ENCODE measurements at places on chromosomes 16 and 17. TPM values are rescaled to one million over a fixed set of nuclear protein-coding genes. Genes with fewer than 3 reads are reported as not detected.
A peak's percentile ranks its signal among the peaks of the same experiment; 100 is the strongest.

DNA sequence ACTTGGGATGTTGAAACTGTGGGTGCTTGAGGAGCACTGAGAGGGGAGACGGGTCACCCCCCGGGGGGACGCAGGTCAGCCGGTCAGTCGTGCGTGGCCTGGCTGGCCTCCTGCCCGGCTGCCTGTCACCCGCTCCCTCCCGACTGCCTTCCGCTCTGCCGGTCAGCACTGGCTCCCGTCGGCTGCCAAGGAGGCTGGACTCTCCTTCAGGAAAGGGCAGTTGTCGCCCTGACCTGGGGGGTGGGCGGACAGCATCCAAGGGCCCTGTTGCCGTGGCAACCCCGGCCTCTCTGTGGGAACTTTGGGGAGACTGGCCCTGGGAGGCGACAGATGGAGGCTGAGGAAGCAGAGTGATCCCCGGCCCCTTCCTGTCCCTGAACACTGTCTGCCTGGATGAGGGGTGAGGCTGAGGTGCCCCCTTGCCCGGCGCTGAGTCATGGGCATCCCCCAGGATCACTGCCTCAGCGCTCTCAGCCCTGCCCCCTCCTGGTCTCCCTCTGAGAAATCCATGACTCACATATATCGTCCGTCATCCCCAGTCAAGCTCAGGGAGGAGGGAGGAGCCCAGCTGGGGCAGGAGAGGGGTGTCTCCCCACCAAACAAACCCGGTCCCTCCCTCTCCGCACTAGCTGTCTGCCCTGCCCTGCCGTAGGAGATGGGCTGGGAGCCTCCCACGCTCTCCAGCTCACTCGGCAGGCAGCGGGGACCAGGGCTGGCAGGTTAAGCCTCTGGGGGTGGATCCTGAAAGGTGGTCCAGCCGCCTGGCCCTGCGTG is at the start of gene ADGRG1:
Gene ADGRG1 (plus strand): TSS at position 623 of the 774 bp plus-strand sequence. CDS start 21,658 bp downstream, outside the sequence.
- H3K27ac ChIP-seq, result no peak within 1 kb of the TSS
- H3K4me3 ChIP-seq, result peak within 1 kb of the TSS; percentile 14
- no peaks in the 10 kb centered on the region for H3K36me3 ChIP-seq
- H3K27me3 ChIP-seq, result peaks cover 25% of the 10 kb centered on the region

DNA sequence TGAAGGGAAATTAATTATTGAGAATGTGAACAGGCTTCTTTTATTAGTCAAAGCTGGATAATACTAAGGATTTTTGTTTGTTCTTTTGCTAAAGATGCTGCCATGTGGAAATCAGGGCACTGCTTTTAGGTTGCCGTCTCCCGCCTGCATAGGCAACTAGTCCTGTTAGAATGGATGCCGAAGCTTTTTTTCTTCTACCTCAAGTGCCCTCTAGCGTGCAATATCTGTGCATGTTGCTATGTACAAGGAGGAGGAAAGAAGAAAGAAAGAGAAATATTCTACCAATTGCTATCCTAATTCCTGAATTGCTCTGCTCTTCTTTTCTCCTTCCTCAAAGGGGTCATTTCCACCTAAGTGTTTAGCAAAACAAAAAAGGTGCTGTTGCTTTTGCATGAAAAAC is 5.2 kb upstream of the CDH8 start:
- H3K27ac ChIP-seq, result no peak overlapping the region
- H3K36me3 ChIP-seq, result peaks cover 2% of the 10 kb centered on the region
- no peak for DNase-seq
- H3K27me3 ChIP-seq, result peaks cover 4% of the 10 kb centered on the region
- no peaks in the 10 kb centered on the region for H3K4me1 ChIP-seq

GRCh38 chr16:57381791-57382534 is 9.7 kb downstream of the CX3CL1 start:
- H3K4me1 ChIP-seq, result peaks cover 9% of the 10 kb centered on the region
- no peaks in the 10 kb centered on the region for H3K27me3 ChIP-seq
- no peaks in the 10 kb centered on the region for H3K36me3 ChIP-seq

DNA sequence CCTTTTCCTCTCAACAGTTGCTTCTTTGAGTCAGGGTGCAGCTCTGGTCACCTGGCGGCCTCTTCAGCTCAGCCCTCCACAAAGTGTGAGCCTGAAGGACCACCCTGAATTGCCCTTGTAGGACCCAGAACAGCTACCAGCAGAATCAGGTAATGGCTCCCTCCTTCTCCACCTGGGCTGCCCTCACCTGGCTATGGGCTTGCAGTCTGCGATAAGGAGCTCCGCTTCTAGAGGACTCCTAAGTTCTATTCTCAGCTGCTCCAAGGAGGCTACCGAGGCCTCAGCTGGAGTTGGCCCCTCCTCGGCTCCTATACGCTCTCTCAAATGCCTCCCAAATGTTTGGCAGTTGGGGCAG is 13.4 kb downstream of the SMIM5 start:
- H3K27ac ChIP-seq, result no peak overlapping the region
- peaks cover 5% of the 10 kb centered on the region for H3K4me1 ChIP-seq
- H3K4me3 ChIP-seq, result no peak overlapping the region
- no peak for DNase-seq

GRCh38 chr16:84194470-84195200 is 3.7 kb downstream of the ADAD2 start:
- no peaks in the 10 kb centered on the region for H3K27me3 ChIP-seq
- DNase-seq, result peak; percentile 62
- no peak overlapping the region for H3K27ac ChIP-seq

DNA sequence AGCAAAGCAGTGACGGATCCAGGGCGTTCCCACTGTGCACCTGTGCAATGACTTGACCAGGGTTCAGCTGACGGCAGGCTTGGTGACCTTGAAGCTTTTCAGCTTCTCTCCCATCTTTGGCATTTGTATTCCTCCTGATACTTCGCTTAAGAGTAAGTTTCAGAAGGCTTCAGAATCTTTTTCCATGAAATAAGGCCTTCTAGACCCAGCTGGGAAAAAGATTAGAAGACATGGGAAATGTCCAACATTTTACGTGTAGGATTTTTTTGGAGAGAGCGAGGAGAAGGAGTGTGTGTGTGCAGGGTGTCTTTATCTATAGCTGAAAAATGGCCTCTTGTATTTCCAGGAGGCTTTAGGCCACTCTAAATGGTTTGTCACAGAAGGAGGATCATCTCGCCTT is 104.1 kb downstream of the BANP start:
- no peak for DNase-seq
- H3K4me3 ChIP-seq, result no peak overlapping the region
- H3K27ac ChIP-seq, result no peak overlapping the region
- H3K36me3 ChIP-seq, result peaks cover 3% of the 10 kb centered on the region

GRCh38 chr16:66389256-66390176 is 23.0 kb downstream of the CDH5 start:
- no peaks in the 10 kb centered on the region for H3K36me3 ChIP-seq
- no peak overlapping the region for H3K4me3 ChIP-seq

DNA sequence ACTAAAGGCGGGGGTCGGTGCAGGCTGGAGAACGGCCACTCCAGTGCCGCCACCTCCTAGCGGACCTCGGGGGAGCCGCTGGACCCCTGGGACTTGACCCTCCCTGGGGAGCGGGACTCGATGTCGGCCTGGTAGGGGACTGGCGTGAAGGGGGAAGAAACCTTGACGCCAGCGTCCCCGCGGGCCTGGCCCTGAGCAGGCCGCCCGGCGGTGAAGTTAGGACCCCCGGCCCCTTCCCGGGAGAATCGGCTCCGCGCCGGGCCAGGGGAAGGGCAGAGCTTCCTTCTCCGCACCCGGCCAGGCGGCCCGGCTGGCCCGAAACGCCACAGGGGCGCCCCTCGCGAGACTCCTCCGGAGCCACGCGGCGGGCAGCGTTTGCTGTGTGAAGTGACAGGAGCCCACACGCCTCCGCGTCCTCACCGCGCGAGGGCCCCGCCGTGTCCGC is 389 bp downstream of the DUS1L start:
- DNase-seq, result peak; percentile 39
- peaks cover 9% of the 10 kb centered on the region for H3K4me1 ChIP-seq
- H3K36me3 ChIP-seq, result peaks cover 2% of the 10 kb centered on the region
- no peaks in the 10 kb centered on the region for H3K27me3 ChIP-seq
- peak overlapping the region; percentile 72 for H3K4me3 ChIP-seq

DNA sequence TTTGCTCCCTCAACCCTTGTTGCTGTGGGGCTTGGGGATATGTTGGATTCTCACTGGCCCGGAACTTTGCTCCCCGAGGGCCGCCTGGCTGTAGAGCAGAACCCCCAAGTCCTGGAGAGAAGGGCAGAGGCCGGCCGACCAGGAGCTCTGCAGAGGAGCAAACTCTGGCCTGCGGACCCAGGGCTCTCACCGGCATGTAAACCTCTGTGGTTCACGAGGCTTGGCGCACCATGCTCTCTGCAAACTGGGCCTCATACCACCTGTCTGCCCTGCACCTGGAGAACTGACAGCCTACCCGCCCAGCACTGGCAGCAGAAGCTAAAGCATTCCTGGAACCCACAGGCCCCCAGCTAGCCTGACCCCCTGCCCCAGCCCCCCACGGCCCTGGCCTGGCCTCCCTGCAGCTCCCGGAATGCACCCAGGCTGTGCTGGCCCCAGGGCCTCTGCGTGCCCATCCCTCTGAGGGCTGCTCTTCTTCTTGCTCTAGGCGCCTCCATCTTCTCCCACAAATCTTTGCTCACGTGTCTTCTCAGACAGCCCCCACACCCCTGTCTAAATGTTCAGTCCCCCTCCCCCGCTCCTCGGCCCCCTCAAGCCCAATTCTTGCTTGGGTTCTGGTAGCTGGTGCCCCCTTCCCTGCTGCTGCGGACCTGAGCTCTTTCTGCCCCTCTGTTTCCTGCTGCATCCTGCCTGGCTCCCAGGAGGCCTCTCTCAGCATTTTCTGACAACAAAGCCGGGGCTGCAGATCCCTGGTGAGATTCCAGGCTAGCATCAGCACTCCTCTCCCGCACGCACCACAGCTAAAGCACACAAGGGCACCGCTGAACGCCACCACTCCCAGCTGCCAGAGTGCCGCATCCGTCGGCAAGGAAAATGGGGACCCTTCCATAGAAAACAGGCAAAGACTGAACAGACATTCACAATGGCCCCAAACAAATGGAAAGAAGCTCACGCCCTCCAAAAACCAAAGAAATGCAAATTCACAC is 23.3 kb downstream of the ACTG1 start:
- H3K27ac ChIP-seq, result peak overlapping the region; percentile 45
- no peaks in the 10 kb centered on the region for H3K36me3 ChIP-seq
- peaks cover 4% of the 10 kb centered on the region for H3K27me3 ChIP-seq
- peaks cover 7% of the 10 kb centered on the region for H3K4me1 ChIP-seq
- no peak for DNase-seq

DNA sequence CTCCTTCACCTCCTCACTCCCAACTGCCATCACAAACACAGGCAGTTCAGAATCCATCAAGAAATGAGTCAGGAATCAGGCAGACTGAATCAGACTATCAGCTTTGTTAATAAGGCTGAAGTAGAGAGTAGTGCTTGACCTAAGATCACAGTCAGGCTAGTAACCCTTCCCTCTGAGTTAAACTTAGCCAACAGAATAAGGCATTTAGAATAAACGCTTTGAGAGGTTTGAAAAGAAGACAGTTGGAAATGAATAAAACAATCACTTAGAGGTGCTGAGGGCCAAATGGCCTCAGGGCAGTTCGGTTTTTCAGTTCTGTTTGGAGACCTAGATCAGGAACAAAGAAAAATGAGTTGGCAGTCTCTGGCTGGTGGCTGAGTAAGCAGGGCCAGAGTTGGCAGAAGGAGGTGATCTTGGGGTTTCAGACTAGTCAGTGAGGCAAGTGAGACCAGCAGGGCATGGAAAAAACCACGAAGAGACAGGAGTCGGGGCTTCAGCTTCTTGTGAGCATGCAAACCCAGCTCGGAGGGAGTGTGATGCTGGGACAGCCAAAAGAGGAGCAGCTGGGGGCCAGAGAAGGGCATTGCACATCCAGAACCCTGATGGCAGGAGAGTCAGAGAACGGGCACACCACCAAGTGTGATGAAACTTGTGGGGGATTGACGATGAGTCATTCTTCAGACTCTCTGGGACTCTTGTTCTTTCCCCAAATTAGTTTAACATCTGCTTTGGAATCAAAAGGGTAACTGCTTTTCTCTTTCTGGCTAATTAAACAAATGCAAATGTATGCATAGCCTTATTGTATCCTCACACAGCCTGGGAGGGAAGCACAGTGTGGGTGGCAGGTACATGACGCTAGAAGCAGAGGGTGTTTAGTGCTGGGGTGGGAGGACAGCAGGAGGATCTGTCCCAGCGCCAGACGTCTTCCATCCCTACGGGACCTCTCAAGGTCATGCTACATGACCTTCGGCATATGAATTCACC is 54.8 kb downstream of the SPECC1 start:
- H3K27me3 ChIP-seq, result no peaks in the 10 kb centered on the region
- H3K4me3 ChIP-seq, result peak overlapping the region; percentile 40
- H3K36me3 ChIP-seq, result no peaks in the 10 kb centered on the region
- peak; percentile 69 for DNase-seq
- peaks cover 26% of the 10 kb centered on the region for H3K4me1 ChIP-seq
- peak overlapping the region; percentile 74 for H3K27ac ChIP-seq

GRCh38 chr17:59003860-59004259 is 102.8 kb downstream of the TRIM37 start:
- H3K27me3 ChIP-seq, result no peaks in the 10 kb centered on the region
- no peak overlapping the region for H3K27ac ChIP-seq
- peaks cover 23% of the 10 kb centered on the region for H3K4me1 ChIP-seq
- H3K4me3 ChIP-seq, result no peak overlapping the region
- no peak for DNase-seq

- peaks cover 4% of the 10 kb centered on the region for H3K4me1 ChIP-seq
- H3K4me3 ChIP-seq, result no peak overlapping the region
- no peak overlapping the region for H3K27ac ChIP-seq
- H3K27me3 ChIP-seq, result peaks cover 2% of the 10 kb centered on the region
- DNase-seq, result no peak
Observed at GRCh38 chr16:8967132-8967821, 3.6 kb upstream of the USP7 start.

- H3K4me3 ChIP-seq, result no peak overlapping the region
- DNase-seq, result peak; percentile 49
- no peaks in the 10 kb centered on the region for H3K27me3 ChIP-seq
- H3K36me3 ChIP-seq, result peaks cover 1% of the 10 kb centered on the region
Observed at GRCh38 chr16:78903237-78903636, 697.3 kb downstream of the MAF start.

DNA sequence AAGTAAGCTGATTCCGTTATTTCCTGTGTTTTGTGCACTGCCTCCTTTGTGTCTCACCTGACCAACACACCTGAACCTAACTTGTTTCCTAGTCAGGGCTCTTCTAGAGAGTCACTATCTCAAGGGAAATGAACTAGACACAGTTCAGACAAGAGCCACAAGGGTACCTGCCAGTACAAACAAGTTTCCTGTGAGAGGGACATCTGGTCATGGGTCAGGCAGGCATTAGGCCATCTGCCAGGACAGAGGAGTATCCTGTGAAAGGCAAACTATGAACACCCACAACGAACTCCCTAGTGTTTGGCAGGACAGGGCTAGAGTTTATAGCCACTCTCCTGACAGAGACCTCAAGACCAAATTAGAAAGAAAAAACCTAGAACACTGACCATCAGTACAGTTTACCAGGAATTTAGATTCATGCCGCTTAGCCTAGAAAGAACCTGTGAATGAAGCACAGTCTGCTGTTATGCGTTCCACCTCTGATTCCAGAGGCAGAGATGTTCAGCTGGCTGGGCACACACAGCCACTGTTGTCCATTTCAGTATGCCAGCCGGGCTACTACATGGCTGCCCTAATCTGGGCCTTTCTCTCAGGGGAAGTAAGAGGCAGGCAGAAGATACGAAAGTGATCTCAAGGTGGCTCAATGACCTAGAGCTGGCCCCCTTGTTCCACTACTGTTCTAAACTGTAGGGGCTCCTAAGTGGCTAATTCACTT is 20.7 kb upstream of the GLG1 start:
- H3K27me3 ChIP-seq, result no peaks in the 10 kb centered on the region
- H3K36me3 ChIP-seq, result peaks cover 76% of the 10 kb centered on the region
- peak overlapping the region; percentile 78 for H3K27ac ChIP-seq
- H3K4me1 ChIP-seq, result peaks cover 46% of the 10 kb centered on the region
- H3K4me3 ChIP-seq, result no peak overlapping the region

The ZG16 gene
- total RNA-seq, result not detected

The KRTAP4-6 gene
- not detected for total RNA-seq

The KRTAP2-2 gene
- not detected for total RNA-seq

The XAF1 gene
- 27.4 TPM for total RNA-seq

The TEKT1 gene
- total RNA-seq, result not detected

The TBC1D3I gene
- not detected for total RNA-seq

The UNC119 gene
- 42.0 TPM for total RNA-seq

The SHCBP1 gene
- total RNA-seq, result 50.5 TPM

The GID4 gene
- total RNA-seq, result 6.2 TPM

The SDK2 gene
- total RNA-seq, result 0.12 TPM
